ENCODE measurements at places on chromosomes 16 and 17.

DNA sequence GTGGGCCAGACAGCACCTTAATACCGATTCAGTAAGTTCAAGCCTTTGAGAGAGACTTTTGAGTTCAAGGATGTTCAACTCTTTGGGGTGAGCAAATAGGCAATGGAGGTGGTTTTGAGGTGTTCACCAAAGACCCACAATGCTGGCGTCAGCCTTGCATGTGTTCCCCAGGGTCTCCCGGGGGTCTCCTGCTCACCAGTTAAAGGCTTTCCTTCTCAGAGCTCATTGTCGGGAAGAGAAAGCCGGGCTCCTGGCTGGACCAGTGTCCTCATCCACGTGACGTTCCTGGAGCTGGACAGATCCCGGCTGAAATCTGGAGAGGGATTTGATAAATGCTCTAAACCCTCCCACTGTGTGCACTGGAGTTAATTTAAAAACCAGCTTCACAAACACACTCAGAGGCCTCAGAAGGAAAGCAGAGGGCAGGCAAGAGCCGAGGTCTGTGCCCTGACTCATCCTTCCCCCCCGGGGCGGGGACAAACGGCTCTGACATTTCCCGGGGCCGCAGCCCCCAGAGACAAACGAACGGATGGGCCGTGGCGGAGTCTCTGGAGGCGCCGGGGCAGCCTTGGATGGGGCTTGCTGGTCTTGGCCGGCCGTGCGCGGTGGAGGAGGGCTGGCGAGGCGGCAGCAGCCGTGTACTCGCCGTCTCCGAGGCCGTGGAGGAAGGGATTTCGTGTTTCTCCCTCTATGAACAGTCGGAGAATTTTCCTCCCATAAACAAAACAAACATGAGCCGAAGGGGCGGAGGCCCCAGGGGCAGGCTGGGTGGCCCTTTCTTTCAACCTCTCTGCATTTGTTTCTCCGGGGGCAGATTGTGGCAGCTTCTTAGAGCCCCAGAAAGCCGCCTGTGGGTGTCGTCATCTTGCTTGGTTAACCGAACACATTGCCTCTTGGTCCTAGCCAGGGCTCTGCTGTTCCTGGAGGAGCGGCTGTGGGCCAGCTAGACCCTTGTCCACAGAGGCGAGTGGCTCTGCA, 94.2 kb downstream of the NTN1 start:
- peak; percentile 8 for DNase-seq

DNA sequence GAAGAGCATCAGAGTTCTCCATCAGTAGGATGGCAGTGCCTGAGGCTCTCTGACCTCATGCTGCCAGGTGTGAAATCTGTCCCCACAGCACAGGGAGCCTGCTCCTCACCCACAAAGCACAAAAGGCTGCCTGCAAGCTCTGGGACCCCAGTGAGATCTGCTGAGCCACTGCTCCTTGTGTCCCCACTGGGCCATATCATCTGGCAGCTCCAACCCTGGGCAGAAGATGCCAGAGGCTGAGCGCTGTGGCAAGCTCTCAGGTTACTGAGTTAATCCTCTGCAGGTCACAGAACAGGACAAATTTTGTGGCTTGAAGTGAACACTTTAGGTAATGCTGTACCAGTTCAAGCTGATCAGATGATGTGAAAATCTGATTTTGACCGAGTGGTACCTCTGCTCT, 26.7 kb upstream of the ERN1 start:
- no peak for DNase-seq

DNA sequence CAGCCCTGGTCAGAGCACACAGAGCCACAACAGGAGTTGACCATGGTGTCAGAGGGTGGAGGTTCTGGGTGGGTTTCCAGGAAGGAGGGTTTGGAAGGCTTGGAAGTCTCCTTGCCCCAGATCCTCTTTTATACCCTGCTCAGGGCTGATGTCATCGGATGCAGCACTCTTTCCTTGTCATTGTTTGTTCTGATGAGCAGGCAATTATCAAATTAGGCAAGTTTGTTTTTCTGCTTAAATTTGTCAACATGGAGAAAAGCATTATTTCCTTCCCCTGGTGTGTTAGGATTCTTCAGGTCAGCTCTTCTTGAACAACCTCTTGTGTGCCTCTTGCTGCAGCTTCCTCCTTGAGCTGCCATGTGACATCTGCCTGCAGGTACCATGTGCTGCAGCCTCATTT, at the start of gene KRTAP4-4:
TSS of gene KRTAP4-4 (minus strand) at position 101 of the 400 bp plus-strand sequence. CDS start at position 44, 57 bp downstream.
- no peak for DNase-seq

DNA sequence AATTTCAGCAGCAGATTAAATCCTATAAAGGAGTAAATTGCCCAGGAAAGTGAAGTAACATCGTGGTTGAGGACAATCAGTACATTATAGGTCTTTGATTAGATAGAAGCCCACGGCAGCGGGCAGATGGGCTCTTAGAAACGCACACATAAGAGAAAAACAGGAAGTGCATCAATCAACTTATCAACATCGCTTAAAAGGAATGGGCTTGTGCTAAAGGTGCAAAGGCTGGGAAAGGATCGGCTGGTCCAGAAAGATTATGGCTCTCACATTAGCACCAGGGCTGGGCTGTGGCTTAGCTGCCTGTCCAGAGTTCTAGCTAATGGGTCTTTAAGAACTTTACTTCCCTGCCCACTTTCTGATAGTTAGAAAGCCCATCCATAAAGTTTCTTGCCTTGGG, 292.0 kb upstream of the TNRC6C start:
- no peak for DNase-seq

- no peak for DNase-seq
Observed at GRCh38 chr17:75895370-75896155, 1.2 kb downstream of the TRIM65 start.

GRCh38 chr16:85316321-85316919, 204.1 kb upstream of the CIBAR2 start:
- DNase-seq = peak; percentile 13

DNA sequence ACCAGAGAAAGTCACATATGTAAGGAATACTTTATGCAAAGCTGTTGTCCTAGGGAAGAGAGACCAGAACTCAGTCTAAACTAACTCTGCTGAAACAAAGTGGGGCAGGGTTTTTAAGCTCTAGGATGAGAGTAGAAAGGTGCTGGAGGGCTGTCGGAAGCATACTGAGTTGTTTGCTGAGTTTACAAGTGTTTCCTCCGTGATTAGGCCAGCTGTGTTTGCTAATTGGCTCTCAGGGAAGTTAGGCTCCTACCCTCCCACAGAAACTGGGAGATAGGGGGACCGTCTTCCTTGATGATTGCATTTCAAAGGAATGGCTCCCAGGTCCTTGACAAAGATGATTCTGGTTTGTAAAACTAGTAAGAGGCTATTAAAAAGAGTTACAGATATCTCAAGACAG, 24.4 kb upstream of the CRYM start:
- DNase-seq = no peak

DNA sequence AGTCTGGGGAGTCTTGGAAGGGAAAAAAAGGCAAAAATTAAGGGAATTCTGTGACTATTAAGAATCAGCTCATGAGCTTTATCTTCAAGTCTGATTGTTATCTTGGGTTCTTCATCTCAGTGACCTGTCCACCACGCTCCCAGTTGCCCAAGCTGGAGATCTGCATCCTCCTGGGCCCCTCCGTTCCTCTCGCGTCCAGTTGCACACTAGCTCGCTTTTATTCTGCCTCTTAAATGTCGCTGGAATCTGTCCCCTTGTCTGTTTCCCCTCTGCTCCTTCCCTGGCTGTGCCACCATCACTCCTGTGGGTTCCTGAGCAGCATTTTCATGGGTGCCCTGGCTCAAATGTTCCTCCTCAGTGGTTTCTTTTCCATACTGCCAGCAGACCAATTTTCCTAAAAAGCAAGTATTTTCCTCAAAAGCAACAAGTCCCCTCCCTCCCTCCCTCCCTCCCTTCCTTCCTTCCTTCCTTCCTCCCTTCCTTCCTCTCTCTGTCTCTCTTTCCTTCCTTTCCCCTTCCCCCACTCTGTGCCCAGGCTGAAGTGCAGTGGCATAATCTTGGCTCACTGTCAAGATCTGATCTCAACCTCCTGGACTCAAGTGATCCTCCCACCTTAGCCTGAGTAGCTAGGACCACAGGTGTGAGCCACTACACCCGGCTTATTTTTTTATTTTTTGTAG, 1.4 kb downstream of the ENDOV start:
- DNase-seq = no peak

DNA sequence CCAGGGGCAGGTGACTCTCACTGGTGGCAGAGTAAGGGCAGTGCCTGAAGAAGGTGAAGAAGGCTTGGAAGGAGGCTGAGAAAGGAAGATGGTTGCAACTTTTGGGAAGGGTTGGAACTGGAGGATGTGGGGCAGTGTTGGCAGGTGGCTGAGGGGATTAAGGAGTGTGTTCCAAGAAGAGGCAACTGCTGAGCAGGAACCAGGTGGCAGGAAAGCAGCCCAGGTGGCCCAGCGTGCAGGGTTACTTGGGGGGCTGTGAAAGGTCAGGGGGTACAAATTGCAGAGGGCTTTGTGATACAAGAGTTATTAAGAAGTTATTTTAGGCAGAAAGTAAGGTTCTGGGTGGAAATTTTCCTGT, 28.6 kb downstream of the WSCD1 start:
- no peak for DNase-seq

- DNase-seq = no peak
Observed at GRCh38 chr17:55692276-55692675, 30.4 kb downstream of the TMEM100 start.

DNA sequence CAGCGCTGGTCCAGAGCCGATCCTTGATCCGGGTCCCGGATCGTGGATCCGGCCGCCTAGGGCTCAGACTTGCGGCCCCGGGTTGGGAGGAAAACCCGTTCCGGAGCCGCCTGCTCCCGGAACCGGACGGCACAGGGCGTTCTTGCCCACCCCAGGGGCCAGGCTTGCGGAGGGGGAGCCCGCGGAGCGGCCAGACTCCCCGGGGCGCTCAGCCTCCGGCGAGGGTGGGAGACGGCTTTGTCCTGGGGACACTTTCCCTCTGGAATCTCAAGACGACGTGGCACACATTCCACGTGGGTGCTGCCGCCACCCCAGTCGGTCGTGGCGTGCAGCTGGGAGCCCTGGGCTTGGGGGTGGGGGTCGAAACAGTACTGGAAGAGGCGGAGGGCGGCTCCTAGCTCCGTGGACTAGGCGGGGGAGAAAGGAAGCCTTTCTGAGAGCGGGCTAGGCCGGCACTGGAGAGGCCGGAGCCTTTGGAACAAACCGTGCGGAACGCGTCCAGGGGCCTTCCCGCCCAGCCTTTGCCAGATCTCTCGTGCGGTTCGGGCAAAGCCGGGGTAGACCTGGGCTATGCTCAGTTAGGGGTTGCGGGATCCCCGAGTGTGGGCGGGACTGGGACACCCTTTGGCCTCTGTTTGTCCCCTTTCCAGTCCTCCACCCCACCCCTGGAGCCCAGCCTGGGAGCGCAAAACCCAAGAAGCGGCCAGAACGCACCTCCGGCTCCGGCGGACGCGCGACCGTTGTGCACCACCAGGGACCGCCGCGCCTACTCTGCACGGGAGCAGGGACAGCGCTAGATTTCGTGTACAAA, 26.5 kb downstream of the SREBF1 start:
- no peak for DNase-seq

DNA sequence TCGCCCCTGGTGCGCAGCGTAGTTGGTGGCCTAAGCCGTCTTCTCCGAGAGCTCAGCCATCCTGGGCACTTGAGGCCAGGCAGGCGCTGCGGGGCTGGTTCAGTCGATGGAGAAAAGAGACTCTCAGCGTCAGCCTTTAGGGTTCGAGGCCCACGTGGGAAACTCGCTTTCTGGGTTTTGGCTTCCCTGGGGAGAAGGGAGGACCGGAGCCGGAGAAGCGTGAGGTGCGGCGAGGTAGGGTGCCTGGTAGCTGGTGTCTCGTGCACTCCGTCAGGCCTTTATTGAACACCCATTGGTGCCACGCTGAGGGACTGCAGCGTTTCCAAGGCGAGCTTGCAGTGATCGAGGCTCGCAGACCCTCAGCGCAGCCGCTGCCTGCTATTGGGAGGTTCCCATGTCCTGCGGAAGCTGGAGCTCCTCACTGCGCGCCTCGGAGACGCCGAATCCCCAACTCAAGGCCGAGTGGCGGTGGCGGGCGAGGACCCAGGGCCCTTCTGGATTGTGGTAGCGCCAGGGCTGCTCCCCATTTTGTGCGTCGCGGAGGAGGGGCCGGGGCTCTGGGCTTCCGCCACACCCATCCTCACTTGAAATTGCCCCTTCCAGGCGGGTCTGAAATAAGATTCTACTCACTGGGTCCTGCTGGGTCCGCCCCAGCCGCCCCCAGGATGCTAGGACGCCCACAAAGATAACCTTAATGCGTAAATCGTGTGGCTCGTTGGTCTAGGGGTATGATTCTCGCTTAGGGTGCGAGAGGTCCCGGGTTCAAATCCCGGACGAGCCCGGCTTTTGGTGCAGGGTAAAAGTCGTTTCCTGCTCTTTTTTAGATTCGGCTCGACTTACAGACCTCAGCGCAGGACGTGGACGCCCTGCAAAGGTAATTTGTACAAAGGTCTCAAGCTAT, 1.2 kb downstream of the OR1F1 start:
- no peak for DNase-seq

DNA sequence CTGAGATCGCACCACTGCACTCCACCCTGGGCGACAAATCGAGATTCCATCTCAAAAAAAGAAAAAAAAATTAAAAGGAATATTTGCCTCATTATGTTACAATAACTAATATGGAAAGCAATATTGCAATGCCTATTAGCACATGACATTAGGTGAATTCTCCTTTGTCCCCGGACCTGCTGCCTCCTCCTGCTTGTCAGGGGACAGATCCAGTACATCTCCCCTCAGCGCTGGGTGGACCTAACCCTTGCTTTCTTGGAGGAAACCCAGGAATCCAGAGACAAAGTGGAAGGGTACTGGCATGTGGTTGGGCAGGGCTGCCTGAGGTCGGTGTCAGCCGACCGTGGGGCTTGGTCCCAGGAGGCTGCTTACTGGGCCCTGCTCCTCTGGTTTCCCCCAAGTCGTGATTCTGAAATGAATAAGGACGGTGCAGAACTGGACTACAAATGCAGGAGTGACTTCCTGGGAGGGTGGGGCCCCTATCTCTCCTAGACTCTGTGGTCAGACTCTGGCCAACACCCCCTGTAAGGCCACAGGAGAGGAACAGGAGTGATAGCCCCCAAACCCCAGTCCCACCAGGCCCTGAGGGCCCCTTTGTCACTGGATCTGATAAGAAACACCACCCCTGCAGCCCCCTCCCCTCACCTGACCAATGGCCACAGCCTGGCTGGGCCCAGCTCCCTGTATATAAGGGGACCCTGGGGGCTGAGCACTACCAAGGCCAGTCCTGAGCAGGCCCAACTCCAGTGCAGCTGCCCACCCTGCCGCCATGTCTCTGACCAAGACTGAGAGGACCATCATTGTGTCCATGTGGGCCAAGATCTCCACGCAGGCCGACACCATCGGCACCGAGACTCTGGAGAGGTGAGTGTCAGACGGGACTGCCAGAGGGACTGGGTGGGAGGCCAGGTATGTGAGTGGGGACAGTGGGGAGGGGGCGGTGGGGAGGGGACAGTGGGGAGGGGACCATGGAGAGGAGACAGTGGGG, at the start of gene HBZ:
TSS of gene HBZ (plus strand) at position 504 of the 988 bp plus-strand sequence. CDS start at position 770, 266 bp downstream.
- no peak for DNase-seq
